GM23338 (cell line): ENCODE measurements at places on chromosomes 4 and X. TPM values are rescaled to one million over a fixed set of nuclear protein-coding genes. Genes with fewer than 3 reads are reported as not detected.

Gene CT45A10
- polyA plus RNA-seq, result not detected in 2 replicates

Gene NAP1L3
- polyA plus RNA-seq, result 45.6 and 47.9 TPM in 2 replicates

DNA sequence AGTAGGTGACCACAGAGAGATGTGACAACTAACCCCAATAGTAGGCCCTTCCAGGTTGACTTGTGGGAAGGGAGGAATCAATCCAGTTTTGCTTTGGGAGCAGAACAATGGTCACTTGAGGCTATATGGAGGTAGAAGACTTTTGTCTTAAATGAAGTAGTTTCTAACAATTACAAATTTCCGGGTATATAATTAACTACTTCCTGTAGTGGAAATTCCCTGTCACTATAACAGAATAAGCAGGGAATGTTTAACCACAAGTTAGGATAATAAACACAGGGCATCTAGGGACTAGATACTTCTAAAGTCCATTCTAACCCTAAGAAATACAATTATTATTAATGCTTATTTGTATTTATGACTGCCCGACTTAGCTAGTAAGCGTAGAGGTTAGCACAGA lies 99.0 kb upstream of the TRPC3 start:
- DNase-seq, result no peak

Gene RHOXF2
- polyA plus RNA-seq, result 0.27 and 0.66 TPM in 2 replicates

DNA sequence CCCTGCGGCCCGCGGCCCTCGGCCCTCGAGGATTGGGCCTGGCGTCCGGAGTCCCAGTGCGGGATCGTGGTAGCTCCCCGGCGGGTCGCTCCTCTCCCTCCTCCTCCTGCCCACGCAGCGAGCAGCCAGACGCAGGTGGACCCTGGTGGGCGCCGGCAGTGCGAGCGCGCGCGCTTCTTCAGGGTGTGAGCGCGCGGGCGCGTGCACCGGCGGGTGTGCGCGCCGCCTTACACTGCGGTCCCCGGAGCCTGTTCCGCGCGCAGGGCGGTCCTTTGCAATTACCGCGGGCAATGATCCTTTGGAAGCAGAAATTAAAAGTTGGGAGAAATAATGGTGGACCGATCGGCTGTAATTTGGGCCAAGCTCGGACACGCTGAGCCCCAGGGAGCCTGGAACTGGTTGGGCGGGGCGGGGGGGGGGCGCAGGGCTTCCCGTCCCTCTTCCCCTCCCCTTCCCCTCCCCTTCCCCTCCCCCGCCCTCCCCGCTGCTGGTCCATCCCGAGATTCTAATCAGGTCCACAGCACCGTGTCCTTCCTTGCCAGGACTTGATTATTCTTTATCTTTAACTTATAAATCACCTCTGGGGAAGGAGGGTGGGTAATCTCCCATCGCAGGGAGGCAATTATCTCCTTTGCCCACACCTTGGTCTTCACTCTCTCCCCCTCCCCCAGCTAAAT lies 1.6 kb upstream of the NKX1-1 start:
- no peak for DNase-seq

DNA sequence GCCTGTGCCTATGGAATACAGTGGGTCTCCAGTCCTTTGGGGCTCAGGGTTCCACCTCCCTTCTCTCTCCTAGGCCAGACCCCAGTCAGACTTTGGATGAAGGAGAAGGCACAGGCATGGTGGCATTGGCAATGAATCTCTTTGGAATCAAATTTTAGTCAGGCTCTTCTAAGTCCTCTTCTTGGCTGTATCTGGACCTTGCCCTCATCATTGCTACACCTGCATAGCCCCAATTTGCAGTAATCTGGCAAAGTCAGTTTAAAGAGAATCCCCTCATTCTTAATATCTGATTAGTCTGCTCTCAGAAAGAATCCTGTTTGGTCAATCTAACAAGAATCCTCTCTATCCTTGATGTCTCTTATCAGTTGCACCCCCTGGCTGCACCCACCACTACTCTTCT lies 77.6 kb downstream of the SLC16A2 start:
- no peak for DNase-seq

Gene ABCG2
- 1.5 and 2.2 TPM in 2 replicates for polyA plus RNA-seq
